Activated CD4-positive, CD25-positive, alpha-beta regulatory T cell treated with anti-CD3 and anti-CD28 coated beads, Interleukin-2, amount 50 U/mL, for 16 hours (primary cell): ENCODE measurements at places on chromosomes 1 and 21.

DNA sequence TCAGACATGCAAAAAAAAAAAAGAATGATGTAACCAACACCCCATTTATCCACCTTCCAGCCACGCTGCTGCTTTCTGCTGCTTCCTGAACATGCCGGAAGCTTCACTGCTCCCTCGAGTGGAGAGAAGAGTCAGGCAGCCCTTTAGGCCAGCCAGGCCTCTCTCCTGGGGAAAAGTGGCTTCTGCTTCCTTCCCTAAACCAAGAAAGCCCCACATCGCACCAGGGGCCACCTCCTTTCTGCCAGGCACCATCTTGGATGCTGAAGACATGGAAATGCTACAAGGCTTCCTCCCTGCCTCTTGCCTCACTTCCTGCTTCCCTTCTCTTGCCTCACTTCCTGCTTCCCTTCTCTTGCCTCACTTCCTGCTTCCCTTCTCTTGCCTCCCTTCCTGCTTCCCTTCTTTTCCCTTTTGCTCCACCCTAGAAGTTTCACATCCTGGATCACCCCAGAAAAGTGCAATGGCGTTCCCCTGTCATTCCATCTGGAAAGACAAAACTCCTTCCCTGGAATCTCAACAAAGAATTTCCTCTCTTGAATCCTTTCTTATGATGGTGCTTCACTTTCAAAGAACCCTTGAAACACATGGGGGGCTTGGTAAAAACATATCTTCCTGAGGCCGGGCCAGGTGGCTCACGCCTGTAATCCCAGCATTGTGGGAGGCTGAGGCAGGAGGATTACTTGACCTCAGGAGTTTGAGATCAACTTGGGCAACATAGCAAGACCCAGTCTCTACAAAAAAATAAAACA is 18.7 kb downstream of the TNFRSF8 start:
- no peak for DNase-seq

DNA sequence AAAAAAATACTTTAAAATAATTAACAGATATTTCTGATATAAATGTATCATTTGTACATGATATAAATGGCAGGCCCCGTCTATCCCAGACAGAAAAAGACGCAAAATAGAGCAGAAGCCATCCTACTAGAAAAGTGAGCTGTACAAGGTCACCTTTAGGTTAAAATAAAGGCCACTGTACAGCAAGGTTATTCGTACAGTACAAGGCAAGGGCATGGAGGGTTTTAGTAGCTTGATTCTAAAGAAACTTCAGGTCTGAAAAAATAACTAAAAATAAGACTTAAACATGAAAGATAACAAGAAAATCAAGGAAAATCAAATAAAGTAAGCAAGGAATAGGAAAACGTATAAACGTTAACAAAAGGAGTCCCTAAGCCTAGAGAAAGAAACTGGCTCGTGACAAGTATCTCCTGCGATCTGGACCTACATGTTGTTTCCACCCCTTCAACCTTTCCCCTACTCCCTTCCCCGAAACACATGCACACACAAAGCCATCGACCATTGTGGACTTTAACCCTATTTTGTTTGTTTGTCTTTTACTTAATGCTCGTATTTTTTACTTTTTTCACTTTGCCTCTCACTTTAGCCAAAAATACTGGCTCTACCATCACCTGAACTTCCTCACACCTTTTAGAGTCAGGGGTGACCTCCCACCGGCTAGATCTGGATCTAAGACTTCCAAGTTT is 26.5 kb upstream of the SLC30A10 start:
- DNase-seq: no peak

DNA sequence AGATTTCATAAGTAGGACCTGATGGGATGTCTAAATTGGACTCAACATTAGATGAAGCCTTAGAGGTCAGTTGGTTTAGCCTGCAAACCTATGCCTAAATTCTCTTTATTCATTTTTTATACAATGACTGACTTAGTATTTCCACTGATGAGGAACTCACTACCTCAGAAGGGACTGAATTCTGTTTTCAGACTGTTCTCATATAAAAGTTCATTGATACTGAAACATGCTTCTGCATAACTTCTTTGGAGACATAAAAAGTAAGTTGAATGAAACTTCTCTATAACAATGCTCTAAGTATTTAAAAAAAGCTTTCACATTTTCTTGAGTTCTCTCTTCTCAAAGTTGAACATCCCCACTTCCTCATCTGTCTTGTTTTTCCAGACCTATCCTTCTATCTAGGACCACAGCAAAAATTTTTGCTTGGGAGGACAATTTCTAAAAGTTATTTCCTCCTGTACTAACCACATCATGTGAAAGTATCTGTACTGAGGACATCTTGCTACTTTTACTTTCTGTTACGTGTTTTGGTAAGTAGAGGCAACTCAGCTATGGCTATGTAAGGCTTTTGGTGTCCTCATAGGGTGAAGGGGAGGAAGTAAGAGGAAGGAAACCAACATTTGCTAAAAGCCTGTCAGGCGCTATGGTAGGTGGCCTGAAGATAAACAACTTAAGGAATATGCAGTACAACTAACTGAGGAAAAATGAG is 64.1 kb downstream of the USP24 start:
- DNase-seq: no peak

- no peak for DNase-seq
These were observed 791 bp downstream of the USP24 start for GRCh38 chr1:55214212-55214933.

GRCh38 chr1:248812736-248813425 is 12.8 kb downstream of the SH3BP5L start:
- DNase-seq: no peak

DNA sequence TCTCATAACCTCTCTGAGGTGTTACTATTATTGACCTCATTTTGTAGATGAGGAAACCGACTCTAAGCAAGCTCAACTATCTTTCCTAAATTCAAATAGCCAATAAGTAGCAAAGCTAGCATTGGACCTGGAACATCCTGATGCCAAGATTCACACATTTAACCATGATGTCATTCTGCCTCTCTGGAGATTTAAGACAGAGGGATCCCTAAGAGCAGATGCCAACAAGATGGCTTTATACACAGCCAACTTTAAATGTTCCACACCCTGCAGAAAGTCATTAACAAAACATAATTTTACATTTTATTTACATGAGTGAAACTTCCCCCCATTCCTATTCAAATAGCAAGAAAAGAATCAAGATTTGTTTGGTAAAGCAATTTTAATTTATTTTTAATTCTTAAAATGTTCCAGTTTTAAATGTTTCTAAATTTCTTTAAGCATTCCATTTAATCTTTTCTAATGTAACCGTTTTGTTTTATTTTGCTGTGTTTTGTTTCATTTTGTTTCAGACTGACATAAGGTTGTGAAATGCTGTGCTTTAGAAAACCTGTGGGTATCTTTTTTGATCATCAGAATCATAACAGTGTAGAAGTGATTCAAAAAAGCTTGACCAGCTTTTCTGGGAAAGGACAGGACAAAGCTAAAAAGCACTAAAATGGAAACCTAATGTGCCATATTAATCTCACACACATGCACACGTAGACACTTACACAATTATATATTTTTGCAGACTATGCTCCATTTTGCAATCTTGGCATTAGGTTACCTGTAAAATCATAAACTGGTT is 7.6 kb upstream of the VAV3 start:
- DNase-seq: no peak

DNA sequence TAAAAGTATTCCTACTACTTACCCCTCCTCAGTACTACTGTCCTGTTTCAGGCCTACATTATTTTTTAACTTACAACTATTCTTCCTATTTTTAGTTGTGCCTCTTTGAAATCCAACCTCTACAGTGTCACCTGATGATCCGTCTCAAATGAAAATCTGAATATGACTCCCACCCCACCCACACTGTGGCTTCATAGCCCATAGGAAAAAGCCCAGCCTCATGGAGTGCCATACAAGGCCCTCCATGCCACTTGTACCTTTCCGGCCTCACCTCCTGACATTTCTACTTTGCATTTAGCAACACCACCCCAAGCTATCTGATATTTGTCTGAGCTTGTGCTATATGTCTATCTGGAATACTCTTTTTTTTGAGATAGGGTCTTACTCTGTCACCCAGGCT is 49.3 kb downstream of the TRAF5 start:
- no peak for DNase-seq

DNA sequence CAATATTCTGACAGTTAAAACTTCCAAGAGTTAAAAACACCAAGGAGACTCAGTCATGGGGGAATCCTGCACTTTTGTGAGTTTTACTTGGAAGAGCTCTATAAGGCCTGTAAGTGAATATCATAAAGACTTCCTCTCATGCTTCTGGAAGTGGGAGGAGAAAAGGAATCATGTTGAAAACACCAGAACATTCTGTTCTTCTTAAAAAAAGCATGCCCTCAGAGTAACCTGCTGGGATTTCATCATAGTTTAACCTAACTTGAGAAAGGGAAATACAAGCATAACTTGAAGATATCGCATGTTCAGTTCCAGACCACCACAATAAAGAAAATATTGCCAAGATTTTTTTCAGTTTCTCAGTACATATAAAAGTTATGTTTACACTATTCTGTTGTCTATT is 51.9 kb downstream of the COL11A1 start:
- no peak for DNase-seq

DNA sequence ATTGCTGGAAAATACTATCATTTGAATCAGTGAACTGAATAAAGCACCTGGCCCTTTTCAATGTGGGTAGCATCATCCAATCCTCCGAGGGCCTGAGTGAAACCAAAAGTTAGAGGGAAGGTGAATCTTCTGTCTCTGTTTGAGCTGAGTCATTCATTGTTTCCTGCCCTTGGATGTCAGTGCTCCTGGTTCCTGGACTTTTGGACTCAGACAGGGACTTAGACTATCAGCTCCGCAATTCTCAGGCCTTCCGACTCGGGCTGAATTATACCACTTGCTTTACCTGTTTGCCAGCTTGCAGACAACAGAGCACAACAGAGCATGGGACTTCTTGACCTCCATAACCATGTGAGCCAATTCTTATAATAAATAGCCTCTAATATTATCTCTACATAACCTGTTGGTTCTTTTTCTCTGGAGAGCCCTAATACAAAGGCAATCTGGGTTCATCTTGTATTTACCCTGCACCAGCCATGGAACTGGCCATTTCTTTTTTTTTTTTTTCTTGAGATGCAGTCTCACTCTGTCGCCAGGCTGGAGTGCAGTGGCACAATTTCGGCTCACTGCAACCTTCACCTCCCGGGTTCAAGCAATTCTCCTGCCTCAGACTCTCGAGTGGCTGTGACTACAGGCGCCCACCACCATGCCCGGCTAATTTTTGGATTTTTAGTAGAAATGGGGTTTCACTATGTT is 19.2 kb upstream of the VASH2 start:
- DNase-seq: no peak

DNA sequence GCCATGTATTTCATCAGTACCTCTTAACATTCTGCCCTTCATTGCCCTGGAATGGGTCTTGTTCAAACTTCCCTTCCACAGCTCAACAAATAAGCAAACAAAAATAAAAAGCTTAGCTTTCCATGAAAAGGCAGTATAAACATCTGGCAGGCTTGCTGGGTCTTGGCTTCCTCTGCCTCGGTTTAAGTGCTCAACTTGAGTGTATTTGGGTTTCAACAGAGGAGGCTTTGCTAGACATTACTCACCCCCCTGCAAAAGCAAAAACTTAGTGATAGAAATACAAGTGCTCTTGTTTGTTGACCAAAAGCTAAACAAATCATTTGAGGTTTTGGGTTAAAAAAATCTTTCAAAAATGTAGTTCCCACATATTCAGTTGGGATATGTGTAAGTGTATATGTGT is 518.5 kb downstream of the PLPP3 start:
- no peak for DNase-seq

GRCh38 chr21:16201718-16202117 is 471.9 kb downstream of the USP25 start:
- no peak for DNase-seq

DNA sequence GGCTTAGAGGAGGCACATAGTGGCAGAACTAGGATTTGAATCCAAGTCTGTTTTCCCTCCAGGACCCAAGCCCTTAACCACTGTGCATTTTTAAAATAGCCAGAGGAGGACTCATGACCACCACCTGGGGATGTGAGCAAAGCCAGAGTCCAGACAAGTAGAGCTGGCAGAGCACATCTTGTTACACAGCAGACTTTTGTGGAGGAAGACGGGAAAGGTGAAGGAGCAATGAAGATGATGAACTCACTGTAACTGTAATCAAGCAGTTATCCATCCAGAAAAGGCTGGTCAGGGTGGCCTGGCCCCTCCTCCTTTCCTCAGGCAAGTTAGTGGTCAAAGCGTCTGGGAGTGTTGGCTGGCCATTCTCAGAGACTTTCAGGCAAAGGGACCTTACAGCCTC is 50.9 kb downstream of the SLC44A3 start:
- DNase-seq: no peak

DNA sequence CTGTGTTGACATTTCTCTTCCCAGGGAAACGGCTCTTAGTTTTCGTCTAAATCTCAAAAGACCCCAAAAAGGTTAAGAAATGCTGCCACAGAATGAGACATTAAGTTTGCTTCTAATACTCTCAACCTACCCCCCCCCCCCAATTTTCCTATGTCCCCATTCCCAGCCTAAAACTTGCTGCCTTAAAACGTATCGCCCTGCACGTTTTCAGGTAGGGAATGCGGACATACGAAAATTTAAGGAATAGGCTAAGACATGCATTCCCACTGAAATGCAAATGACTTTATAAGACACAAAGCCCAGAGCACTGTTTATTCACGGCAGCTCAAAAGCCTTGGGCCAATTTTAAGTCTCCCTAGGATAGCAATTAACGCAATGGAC is 45.4 kb downstream of the GFI1 start:
- DNase-seq: no peak

DNA sequence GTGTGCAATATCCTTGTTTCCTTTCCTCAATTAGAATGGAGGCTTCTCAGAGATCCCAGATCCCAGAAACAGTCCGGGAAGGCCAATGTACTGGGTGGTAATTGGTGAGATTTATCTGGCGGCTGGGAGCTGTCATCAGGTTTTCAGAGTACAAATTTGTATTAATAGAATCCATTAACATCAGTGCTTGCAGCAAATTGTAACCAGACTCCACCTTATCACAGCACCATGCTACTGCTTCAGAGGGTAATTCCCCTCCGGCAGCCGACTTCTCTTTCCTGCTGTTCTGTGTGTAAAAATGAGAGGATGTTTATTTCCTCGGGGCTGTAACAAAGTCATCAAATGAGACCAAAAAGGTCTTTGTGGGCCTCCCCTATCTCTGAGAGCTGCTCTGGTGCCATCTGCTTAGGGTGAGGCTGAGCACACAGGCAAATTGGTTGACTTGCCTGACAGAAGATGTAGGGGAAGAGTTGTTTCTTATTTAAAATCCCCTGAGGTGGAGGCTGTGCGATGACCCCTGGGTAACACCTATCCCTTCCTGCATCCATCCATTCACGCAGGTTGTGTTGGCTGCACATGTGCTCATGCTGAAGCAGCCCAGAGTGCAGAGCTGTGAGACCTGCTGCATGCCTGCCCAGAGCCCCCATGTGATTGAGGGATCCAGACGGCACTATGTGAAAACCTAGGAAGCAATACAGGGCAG is 19.2 kb downstream of the NFASC start:
- no peak for DNase-seq

GRCh38 chr1:26154750-26155149 is 4.1 kb upstream of the FAM110D start:
- no peak for DNase-seq

- no peak for DNase-seq
These were observed 243.2 kb upstream of the RAB4A start for GRCh38 chr1:229027622-229028182.

GRCh38 chr21:16788584-16788983 is 724.3 kb upstream of the CXADR start:
- no peak for DNase-seq

GRCh38 chr1:228420968-228421826 is 4.5 kb upstream of the TRIM17 start:
- no peak for DNase-seq

GRCh38 chr1:55813618-55814017 is 598.5 kb upstream of the USP24 start:
- DNase-seq: no peak
